ENCODE measurements at places on chromosomes 12 and 14. TPM values are rescaled to one million over a fixed set of nuclear protein-coding genes. Genes with fewer than 3 reads are reported as not detected.

Gene GDF3
- total RNA-seq: not detected

Gene CREBL2
- total RNA-seq: 14.8 TPM

Gene CCDC197
- total RNA-seq: not detected

Gene SLC25A21
- 1.5 TPM for total RNA-seq

Gene SYNE3
- total RNA-seq: 2.5 TPM

Gene NID2
- total RNA-seq: 22.3 TPM

Gene LGR5
- total RNA-seq: 0.32 TPM

Gene SERPINA5
- 0.36 TPM for total RNA-seq

Gene CLEC4D
- total RNA-seq: not detected

Gene L2HGDH
- 5.2 TPM for total RNA-seq

Gene HCFC2
- 10.7 TPM for total RNA-seq

Gene FOXA1
- total RNA-seq: not detected

Gene LBHD2
- total RNA-seq: not detected

Gene PAH
- total RNA-seq: not detected

Gene PRKD1
- 6.7 TPM for total RNA-seq

Gene SLC10A1
- not detected for total RNA-seq

Gene TAC3
- total RNA-seq: 1.3 TPM

Gene MUCL1
- not detected for total RNA-seq

Gene KRT83
- total RNA-seq: not detected

Gene MIPOL1
- total RNA-seq: 11.9 TPM

Gene NDRG2
- total RNA-seq: 12.6 TPM

Gene CLEC4C
- not detected for total RNA-seq

Gene FLVCR2
- 6.2 TPM for total RNA-seq

Gene SRGAP1
- total RNA-seq: 15.2 TPM

Gene LIN7A
- 1.6 TPM for total RNA-seq

Gene UTP20
- 14.7 TPM for total RNA-seq

Gene ST8SIA1
- 14.4 TPM for total RNA-seq

Gene KCNJ8
- total RNA-seq: 0.93 TPM

Gene C12orf76
- 13.0 TPM for total RNA-seq

Gene IL22
- not detected for total RNA-seq

Gene SSPN
- total RNA-seq: 6.3 TPM

Gene CRY1
- 18.3 TPM for total RNA-seq

Gene EIF2B1
- total RNA-seq: 49.3 TPM

Gene NCAPD2
- total RNA-seq: 18.6 TPM

Gene TAS2R7
- not detected for total RNA-seq

Gene NRIP2
- total RNA-seq: not detected

Gene PLCZ1
- not detected for total RNA-seq

Gene PRH1
- total RNA-seq: 7.9 TPM

Gene IGF1
- total RNA-seq: 1.9 TPM

Gene PCED1B
- total RNA-seq: 2.4 TPM

Gene LRFN5
- total RNA-seq: 1.6 TPM

Gene CD27
- total RNA-seq: not detected

Gene NGB
- total RNA-seq: not detected

Gene FSCB
- not detected for total RNA-seq

Gene COQ6
- 12.8 TPM for total RNA-seq

Gene ACSM4
- not detected for total RNA-seq

Gene MGP
- total RNA-seq: not detected

Gene RSRC2
- total RNA-seq: 56.3 TPM

Gene MMP19
- 4.7 TPM for total RNA-seq

Gene EIF4B
- total RNA-seq: 242 TPM

Gene DEPDC4
- 1.3 TPM for total RNA-seq

Gene ARMH4
- total RNA-seq: 22.7 TPM

Gene PLA2G1B
- total RNA-seq: not detected

Gene RNASE12
- total RNA-seq: not detected

Gene USP44
- total RNA-seq: 4.3 TPM

Gene GNB3
- 16.6 TPM for total RNA-seq

All from astrocyte (in vitro differentiated cells and primary cell).